ENCODE measurements at places on chromosomes 3 and 15.
A peak's percentile ranks its signal among the peaks of the same experiment; 100 is the strongest.

GRCh38 chr3:64900156-64900555 lies 212.4 kb upstream of the ADAMTS9 start:
- no peak for DNase-seq

DNA sequence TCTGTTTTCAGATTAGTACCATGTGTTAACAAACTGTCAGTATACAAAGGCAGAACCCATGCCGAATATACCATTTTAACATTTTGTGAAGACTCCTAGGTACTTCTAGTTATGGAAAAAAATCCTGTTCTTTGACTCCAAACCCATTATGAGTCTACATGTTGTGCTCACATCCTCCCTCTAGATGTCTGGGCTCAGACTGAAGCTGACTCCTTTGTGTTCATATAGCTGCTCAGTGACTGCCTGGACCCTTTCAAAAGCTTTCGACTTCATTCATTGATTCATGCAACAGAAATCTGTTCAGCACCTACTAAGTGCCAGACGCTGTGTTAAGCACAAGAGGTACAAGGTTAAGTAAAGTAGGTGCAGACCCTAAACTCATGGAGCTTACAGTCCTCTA lies 60.5 kb downstream of the MEGF11 start:
- no peak for DNase-seq

GRCh38 chr3:48435774-48436476 lies 4.0 kb downstream of the CCDC51 start:
- peak; percentile 84 for DNase-seq

DNA sequence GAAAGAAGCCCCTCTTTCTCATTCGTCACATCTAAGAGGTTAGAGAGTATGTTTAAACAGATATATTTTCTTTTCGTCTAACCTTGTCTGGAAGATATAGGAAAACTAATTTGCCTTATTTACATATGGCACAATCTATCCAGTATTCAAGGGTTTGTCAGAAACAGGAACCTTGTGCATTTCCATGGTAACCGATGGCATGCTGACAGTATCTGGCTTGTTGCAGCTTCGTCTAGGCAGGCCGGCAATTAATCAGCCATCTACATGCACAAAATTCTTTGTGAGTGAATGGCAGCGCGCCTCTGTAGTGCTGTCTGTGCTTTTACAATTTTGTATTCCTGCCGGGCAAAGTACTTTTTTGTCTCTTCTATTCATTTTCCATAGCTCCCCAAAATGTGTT lies 294.0 kb upstream of the SOX2 start:
- no peak for DNase-seq

DNA sequence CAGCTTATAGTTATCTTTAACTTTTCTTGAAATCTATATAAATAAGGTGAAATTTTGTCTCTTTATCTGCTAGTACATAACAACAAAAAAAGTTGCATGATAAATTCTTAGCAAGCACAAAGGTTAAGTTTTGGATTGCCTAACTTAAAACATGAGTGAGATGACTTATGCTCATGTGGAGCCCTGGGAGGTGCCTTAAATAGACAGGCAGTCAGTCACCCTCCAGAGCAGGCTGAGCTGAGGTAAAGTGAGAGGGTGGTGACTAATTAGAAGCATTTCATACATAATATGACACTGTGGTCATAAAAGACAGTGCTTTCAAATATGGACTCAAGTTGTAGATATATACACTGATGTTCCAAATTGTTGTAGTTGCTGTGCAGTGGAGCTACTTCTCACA lies 14.6 kb upstream of the MME start:
- DNase-seq: peak; percentile 20

Data from LoVo (cell line).